ENCODE measurements at places on chromosomes 12 and 14. TPM values are rescaled to one million over a fixed set of nuclear protein-coding genes. Genes with fewer than 3 reads are reported as not detected.

The SERPINA9 gene
- not detected for total RNA-seq

The EPYC gene
- total RNA-seq, result not detected

The C1QL4 gene
- not detected for total RNA-seq

The LMNTD1 gene
- not detected for total RNA-seq

The AHNAK2 gene
- not detected for total RNA-seq

The GPN3 gene
- 33.0 TPM for total RNA-seq

The KRT3 gene
- total RNA-seq, result not detected

The SLC5A8 gene
- not detected for total RNA-seq

The IL23A gene
- total RNA-seq, result 3.7 TPM

The BCL2L14 gene
- total RNA-seq, result 5.7 TPM

The ACADS gene
- 18.6 TPM for total RNA-seq

The DPF3 gene
- total RNA-seq, result 10.7 TPM

The CD163 gene
- not detected for total RNA-seq

The SRGAP1 gene
- total RNA-seq, result not detected

The CD63 gene
- total RNA-seq, result 203 TPM

The ASB2 gene
- 15.8 TPM for total RNA-seq

All from activated CD8-positive, alpha-beta T cell treated with anti-CD3 and anti-CD28 coated beads, Interleukin-2, amount 10 ng/mL, durations not matched to agents 7 days and 5 days (primary cell).